ENCODE measurements at places on chromosomes 13 and 19. TPM values are rescaled to one million over a fixed set of nuclear protein-coding genes. Genes with fewer than 3 reads are reported as not detected.

DNA sequence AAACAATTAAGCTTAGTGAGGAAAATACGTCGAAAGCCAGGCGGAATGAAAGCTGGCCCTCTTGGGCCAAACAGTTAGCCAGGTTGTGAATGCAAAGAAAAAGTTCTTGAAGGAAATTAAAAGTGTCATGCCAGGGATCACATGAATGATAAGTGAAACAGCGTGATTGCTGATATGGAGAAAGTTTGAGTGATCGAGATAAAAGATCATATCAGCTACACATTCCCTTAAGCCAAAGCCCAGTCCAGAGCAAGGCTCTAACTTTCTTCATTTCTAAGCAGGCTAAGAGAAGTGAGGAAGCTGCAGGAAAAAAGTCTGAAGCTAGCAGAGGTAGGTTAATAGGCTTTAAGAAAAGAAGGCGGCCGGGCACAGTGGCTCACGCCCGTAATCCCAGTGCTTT, 254.0 kb downstream of the EFNB2 start:
- DNase-seq, result no peak

DNA sequence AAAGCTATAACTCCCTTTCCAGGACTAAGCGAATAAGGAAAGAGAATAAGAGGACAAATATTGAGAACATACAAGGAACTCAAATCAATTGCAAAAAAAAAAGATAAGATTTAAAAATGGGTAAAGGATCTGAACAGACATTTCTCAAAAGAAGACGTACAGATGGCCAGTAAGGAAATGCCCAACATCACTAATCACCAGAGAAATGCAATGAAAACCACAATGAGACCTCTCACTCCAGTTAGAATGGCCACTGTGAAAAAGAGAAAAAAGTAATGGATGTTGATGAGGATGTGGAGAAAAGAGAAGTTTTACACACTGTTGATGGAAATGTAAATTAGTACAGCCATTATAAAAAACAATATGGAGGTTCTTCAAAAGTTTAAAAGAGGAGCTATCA, 63.8 kb downstream of the VWA8 start:
- DNase-seq, result no peak

The FSD1 gene
- total RNA-seq, result 4.5 TPM

The IGFL3 gene
- not detected for total RNA-seq

GRCh38 chr13:87120476-87120875, 550.7 kb upstream of the SLITRK5 start:
- DNase-seq, result no peak

Data from SJSA1 (cell line).